ENCODE measurements at places on chromosomes 7 and 10.

GRCh38 chr7:108836256-108836655 is 266.6 kb downstream of the DNAJB9 start:
- no peak for DNase-seq

- DNase-seq, result no peak
Measured at GRCh38 chr7:46257761-46258448, 336.8 kb upstream of the IGFBP3 start.

- DNase-seq, result no peak
Measured at GRCh38 chr10:112990271-112990670, 40.2 kb downstream of the TCF7L2 start.

GRCh38 chr10:62638062-62638477 is 166.4 kb upstream of the ADO start:
- no peak for DNase-seq

DNA sequence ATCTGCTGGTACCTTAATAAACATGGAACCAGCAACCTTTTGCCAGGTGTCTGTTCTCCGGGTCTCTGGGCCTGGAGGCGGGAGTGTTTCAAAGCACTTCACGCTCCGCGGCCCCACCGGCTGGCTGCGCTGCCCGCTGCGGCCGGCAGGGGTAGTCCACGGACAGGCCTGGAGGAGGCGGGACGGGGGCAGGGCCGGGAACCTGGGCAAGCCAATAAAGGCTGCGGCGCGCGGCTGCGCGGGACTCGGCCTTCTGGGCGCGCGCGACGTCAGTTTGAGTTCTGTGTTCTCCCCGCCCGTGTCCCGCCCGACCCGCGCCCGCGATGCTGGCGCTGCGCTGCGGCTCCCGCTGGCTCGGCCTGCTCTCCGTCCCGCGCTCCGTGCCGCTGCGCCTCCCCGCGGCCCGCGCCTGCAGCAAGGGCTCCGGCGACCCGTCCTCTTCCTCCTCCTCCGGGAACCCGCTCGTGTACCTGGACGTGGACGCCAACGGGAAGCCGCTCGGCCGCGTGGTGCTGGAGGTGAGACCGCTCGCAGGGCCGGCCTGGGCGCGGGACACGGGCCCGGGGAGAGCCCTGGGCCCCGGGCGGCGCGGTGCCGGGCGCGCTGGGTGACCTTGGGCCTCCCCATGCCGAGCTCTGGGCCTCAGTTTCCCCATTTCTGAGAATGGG is at the start of gene PPIF:
PPIF (plus strand) TSS at position 244 of the 668 bp plus-strand sequence; CDS start at position 324, 80 bp downstream.
- DNase-seq, result peak; percentile 87

GRCh38 chr10:108852211-108852610 is 1071.1 kb downstream of the XPNPEP1 start:
- DNase-seq, result no peak

- no peak for DNase-seq
Measured at GRCh38 chr10:122245136-122245535, 26.0 kb upstream of the BTBD16 start.

DNA sequence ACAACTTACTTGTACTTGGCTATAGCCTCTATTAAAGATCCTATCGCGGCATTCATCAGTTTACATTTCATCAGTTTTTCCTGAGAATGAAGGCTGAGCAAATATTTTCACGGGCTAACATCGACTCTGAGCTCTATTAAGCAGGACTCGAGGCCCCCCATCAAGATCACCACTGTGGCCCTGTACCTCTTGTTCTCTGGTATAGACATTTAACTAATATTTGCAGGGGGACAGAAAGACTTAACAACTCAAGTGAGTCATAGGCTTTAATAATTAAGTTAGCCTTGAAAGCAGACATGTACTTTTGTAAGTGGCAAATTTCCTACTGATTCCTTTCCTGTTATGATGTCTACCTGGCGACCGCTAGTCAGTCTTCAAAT is 45.4 kb downstream of the DOCK4 start:
- no peak for DNase-seq

DNA sequence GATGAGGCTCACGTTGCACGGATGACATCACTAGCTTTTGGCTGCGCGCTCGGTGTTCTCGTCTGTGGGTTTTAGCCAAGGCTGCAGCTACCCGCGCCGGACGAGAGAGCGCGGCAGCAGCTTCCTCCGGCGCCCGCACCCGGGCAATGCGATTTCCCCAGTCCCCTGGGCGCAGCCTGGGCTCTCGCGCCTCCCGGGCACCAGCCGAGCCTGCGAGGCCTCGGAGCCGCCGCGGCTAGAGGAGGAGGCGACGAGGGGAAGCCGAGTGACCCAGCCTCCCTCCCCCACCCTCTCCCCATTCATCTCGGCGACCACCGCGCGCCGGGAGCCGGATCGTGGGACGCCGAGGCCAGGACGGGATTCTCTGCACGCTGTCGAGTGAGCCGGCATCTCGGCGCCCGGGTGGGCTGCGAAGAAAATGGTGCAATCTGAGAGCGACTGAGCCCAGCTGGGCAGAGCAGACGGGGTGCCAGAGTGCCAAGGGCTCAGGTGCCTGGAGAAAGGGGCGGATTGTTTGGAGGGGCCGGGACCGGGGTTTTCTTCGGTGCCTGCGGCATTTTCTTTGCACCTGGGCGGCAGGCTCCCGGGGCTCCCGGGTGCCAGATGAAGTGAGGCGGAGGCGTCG is 1.2 kb upstream of the TMEM178B start:
- no peak for DNase-seq

DNA sequence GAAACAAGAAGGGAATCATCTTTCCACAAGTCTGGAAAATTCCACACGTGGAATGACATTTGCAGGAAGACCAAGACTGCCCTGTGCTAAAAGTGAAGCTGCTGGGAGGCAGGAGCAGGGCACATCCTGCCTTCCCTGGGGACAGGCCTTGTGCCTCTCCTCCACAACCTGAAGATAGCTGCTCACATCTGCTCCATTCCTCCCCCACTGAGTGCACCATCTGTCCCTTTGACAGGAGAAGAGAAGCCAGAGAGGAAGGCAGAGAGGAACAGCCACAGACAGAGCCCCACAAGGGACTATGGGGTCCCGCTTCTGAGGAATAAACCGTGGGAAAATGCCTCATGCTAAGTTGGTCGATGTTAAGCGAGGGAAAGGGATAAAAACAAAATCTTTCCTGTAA is 15.9 kb upstream of the FAM171A1 start:
- DNase-seq, result no peak

GRCh38 chr7:106329408-106329807 is 44.6 kb upstream of the NAMPT start:
- DNase-seq, result no peak

GRCh38 chr7:46581268-46581667 is 660.2 kb upstream of the IGFBP3 start:
- no peak for DNase-seq

- DNase-seq, result no peak
Measured at GRCh38 chr7:12107841-12108254, 103.2 kb upstream of the TMEM106B start.

- DNase-seq, result no peak
Measured at GRCh38 chr10:97180986-97181385, 4.8 kb downstream of the SLIT1 start.

- DNase-seq, result no peak
Measured at GRCh38 chr10:10819206-10819856, 198.3 kb upstream of the CELF2 start.

GRCh38 chr7:23235813-23236221 is 10.8 kb upstream of the GPNMB start:
- no peak for DNase-seq

- DNase-seq, result no peak
Measured at GRCh38 chr7:50957431-50957830, 174.7 kb upstream of the GRB10 start.

DNA sequence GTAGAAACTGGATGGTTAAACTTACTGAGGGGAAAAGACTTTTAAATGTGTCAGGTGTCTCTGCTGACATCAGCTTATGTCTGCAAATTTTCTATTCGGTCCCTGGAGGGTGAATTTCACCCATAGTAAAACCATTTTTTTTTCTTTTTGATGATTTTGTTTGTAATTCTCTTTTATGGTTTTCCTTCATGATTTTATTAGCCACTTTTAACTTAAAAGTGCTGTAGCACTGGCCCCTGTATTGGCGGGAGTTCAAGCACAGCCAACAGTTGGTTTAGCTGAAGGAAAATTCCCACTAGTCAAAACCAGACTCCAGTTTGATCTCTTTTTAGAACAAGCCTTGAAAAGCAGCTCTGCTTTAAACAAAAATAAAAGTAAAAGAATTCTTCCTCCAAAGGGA is 5.0 kb upstream of the ITGA8 start:
- DNase-seq, result no peak

GRCh38 chr7:47601119-47601880 is 19.4 kb upstream of the TNS3 start:
- DNase-seq, result no peak

- no peak for DNase-seq
Measured at GRCh38 chr10:77773631-77774426, 136.2 kb upstream of the KCNMA1 start.
